ENCODE measurements at places on chromosomes 4 and X.

- H3K27me3 ChIP-seq: no peaks in the 10 kb centered on the region
- no peaks in the 10 kb centered on the region for H3K4me1 ChIP-seq
- DNase-seq: no peak
These were observed 44.2 kb upstream of the SCRG1 start for GRCh38 chr4:173443121-173443520.

- no peaks in the 10 kb centered on the region for H3K36me3 ChIP-seq
- no peaks in the 10 kb centered on the region for H3K4me1 ChIP-seq
- H3K27ac ChIP-seq: no peak overlapping the region
These were observed 2.8 kb downstream of the NLRP2B start for GRCh38 chrX:57677132-57677858.

DNA sequence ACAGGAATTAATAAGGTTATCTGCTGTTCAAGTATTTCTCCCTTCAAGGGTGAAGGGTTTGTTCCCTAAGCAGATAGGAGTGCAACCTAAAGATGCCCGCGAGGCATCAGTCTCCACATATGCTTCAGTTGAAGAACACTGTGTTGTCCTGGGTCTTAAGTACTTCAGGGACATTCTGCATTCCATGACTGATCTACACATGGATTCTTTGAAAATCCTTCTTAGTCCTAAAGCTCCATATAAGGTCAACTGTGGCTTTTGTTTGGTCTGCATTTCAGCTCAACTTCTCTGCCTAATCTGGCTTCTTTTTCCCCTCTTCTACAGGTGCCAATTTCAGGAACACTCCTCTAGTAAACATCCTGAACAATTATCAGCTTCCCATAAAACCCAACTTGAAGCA, 21.8 kb upstream of the CTSO start:
- H3K4me3 ChIP-seq: no peak overlapping the region
- H3K4me1 ChIP-seq: no peaks in the 10 kb centered on the region
- no peak for DNase-seq

GRCh38 chrX:16870862-16871815, 977 bp upstream of the RBBP7 start:
- H3K36me3 ChIP-seq: no peaks in the 10 kb centered on the region
- H3K4me1 ChIP-seq: peaks cover 16% of the 10 kb centered on the region
- DNase-seq: no peak
- peak overlapping the region; percentile 72 for H3K4me3 ChIP-seq

DNA sequence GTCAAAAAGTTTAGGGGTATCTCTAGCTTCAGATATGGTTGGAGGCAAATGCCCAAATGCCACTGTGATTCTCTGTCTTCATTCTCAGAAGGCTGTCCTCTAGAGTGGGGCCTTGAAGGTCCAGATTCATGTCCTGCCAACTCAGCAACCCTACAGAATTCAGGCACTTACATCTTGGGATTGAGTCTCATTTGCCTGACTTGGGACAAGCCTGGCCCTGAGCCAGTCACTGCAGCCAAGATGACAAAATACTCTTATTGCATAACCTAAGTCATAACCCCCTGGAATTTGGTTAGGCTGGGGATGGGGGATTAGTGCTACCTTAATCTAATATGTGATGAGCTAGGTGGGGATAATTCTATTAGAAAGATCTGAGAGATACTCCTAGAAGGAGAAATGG, 100.5 kb downstream of the AREG start:
- H3K27ac ChIP-seq: no peak overlapping the region
- H3K4me1 ChIP-seq: no peaks in the 10 kb centered on the region
- no peak overlapping the region for H3K4me3 ChIP-seq
- DNase-seq: no peak
- H3K36me3 ChIP-seq: no peaks in the 10 kb centered on the region

DNA sequence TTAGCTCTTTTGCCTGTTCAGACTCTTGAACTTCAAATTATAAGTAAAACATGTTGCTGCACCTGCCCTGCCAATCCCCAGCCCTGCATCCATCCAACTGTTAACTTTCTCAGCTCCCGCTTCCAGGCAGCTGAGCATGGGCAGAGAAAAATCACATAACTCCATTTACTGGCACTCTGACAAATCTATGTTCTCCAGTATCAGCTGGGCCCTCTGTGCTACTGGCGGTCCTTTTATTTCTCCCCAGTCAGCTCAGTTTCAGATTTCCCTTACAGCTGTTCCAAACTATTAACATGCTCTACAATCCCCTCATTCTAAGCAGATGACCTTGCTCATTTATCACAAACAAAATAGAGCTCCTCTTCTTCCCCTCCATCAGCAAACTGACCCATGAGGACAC, 240.4 kb upstream of the TET2 start:
- no peak overlapping the region for H3K27ac ChIP-seq
- DNase-seq: no peak
- H3K27me3 ChIP-seq: no peaks in the 10 kb centered on the region
- no peak overlapping the region for H3K4me3 ChIP-seq
- H3K4me1 ChIP-seq: no peaks in the 10 kb centered on the region
- H3K36me3 ChIP-seq: no peaks in the 10 kb centered on the region

- H3K4me3 ChIP-seq: no peak overlapping the region
- H3K4me1 ChIP-seq: no peaks in the 10 kb centered on the region
- H3K36me3 ChIP-seq: no peaks in the 10 kb centered on the region
- no peak overlapping the region for H3K27ac ChIP-seq
- no peak for DNase-seq
- H3K27me3 ChIP-seq: no peaks in the 10 kb centered on the region
These were observed 2582.2 kb downstream of the PCDH7 start for GRCh38 chr4:33302321-33302720.

DNA sequence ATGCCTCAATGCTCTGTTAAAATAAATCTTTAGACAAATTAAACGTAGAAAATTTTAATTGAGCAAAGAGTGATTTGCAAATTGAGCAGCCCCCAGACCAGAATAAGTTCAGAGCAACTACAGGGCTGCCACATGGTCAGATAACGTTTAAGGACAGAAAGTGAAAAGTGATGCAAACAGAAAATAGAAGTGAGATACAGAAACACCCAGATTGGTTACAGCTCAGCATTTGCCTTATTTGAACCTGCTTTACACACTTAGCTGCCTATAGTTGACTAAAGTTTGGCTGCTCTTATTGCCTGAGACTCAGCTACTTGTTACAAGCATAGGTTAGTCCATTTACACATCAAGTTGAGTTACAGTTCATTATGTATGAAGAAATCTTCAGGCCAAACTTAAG, 1800.8 kb upstream of the PCDH10 start:
- H3K36me3 ChIP-seq: no peaks in the 10 kb centered on the region
- no peak for DNase-seq
- H3K4me1 ChIP-seq: no peaks in the 10 kb centered on the region
- no peak overlapping the region for H3K4me3 ChIP-seq
- H3K27me3 ChIP-seq: no peaks in the 10 kb centered on the region

GRCh38 chr4:8908206-8908893, 36.7 kb upstream of the HMX1 start:
- H3K4me3 ChIP-seq: no peak overlapping the region
- H3K27me3 ChIP-seq: no peaks in the 10 kb centered on the region
- no peak for DNase-seq
- H3K4me1 ChIP-seq: no peaks in the 10 kb centered on the region
- H3K36me3 ChIP-seq: no peaks in the 10 kb centered on the region

DNA sequence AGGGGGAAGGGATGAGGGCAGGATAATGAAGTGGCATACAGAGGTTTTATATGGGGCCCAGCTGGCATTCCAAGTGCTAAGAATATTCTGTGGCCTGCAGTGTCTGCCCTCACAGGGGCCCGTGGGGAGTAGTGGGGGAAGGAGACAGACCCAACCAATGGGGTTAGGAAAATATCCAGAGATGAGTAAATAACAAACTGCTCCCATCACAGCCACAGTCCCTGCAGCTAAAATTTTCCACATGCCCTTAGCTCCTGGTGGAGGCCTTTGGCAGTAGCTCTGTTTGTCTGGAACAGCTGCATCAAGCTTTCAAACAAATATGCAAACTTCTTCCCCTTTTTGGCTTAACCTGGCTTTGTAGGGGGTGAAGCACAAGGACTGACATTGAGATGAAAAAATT, 3.1 kb downstream of the SRPX2 start:
- no peaks in the 10 kb centered on the region for H3K36me3 ChIP-seq
- no peaks in the 10 kb centered on the region for H3K27me3 ChIP-seq
- no peak overlapping the region for H3K27ac ChIP-seq
- H3K4me1 ChIP-seq: no peaks in the 10 kb centered on the region

DNA sequence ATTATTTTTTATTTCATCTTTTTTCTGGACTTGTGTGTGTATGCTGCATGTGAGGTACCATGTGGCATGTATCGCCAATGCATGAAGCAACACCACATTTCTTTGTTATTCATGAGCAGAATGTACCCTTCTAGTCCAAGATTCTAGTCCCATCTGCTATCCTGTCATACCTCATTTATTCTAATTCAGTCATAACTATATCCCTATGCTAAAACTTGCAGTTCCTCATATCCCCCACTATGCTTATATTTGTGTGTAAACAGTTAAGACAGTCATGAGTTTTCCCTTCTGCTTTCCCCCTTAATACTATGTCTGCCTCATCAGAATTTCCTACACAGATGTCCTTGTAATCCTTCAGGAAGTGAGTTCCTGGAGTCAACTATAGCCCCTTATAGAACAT, 19.7 kb downstream of the OCRL start:
- H3K4me3 ChIP-seq: no peak overlapping the region
- no peaks in the 10 kb centered on the region for H3K4me1 ChIP-seq
- H3K36me3 ChIP-seq: peaks cover 11% of the 10 kb centered on the region
- no peak overlapping the region for H3K27ac ChIP-seq
- no peak for DNase-seq
- H3K27me3 ChIP-seq: no peaks in the 10 kb centered on the region

DNA sequence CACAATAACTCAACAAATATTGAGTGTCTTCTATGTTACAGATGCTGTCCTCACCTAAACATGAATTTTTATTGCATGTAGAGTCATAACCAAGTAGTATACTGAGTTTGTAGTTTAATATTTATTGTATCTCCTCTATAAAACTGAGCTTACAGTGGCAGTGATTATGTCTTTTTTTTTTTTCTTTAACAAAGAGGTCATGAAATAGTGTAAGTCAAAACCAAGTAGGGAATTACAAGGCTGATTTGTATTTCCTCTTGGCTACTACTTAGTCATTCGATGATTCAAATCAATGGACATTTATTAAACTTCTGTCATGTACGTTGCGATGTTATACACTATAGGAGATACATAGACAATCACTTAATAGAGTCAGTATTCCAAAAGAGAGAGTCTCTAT, 48.4 kb downstream of the IL15 start:
- H3K36me3 ChIP-seq: no peaks in the 10 kb centered on the region
- no peak overlapping the region for H3K27ac ChIP-seq
- no peak for DNase-seq
- no peaks in the 10 kb centered on the region for H3K4me1 ChIP-seq
- H3K27me3 ChIP-seq: no peaks in the 10 kb centered on the region

- H3K36me3 ChIP-seq: no peaks in the 10 kb centered on the region
- no peaks in the 10 kb centered on the region for H3K27me3 ChIP-seq
- H3K4me1 ChIP-seq: no peaks in the 10 kb centered on the region
- H3K4me3 ChIP-seq: no peak overlapping the region
- DNase-seq: no peak
These were observed 83.5 kb upstream of the AFF2 start for GRCh38 chrX:148416931-148417330.
